ENCODE measurements at places on chromosomes 2 and 18. TPM values are rescaled to one million over a fixed set of nuclear protein-coding genes. Genes with fewer than 3 reads are reported as not detected.

Gene RAB11FIP5
- 6.3 TPM for polyA plus RNA-seq

Gene AQP4
- polyA plus RNA-seq = 2.8 TPM

Gene INHA
- polyA plus RNA-seq = 2.7 TPM

Gene FZD7
- polyA plus RNA-seq = 176 TPM

Gene DNAJC5G
- polyA plus RNA-seq = 0.83 TPM

Gene NRP2
- 32.0 TPM for polyA plus RNA-seq

Gene MMADHC
- polyA plus RNA-seq = 32.4 TPM

Gene PAX8
- 0.08 TPM for polyA plus RNA-seq

Gene EIPR1
- 56.4 TPM for polyA plus RNA-seq

Gene KLHL14
- polyA plus RNA-seq = 1.1 TPM

Gene ALLC
- not detected for polyA plus RNA-seq

Gene NGEF
- polyA plus RNA-seq = 2.7 TPM

Gene ALPG
- 3.2 TPM for polyA plus RNA-seq

Gene MALL
- 7.9 TPM for polyA plus RNA-seq

Gene MC4R
- 0.11 TPM for polyA plus RNA-seq

Gene DLX2
- polyA plus RNA-seq = 0.05 TPM

Gene PXDN
- polyA plus RNA-seq = 104 TPM

Gene CIB4
- polyA plus RNA-seq = not detected

Gene SERPINB11
- not detected for polyA plus RNA-seq

Gene GREB1L
- 1.6 TPM for polyA plus RNA-seq

Gene MROH2A
- polyA plus RNA-seq = not detected

Gene CREG2
- polyA plus RNA-seq = 2.0 TPM

Gene BMP10
- not detected for polyA plus RNA-seq

Gene CAVIN2
- polyA plus RNA-seq = 0.03 TPM

Gene C18orf54
- polyA plus RNA-seq = 6.7 TPM

Gene KRTCAP3
- 72.5 TPM for polyA plus RNA-seq

Gene SNORC
- 2.8 TPM for polyA plus RNA-seq

Gene GALNT5
- 0.02 TPM for polyA plus RNA-seq

Gene SERPINB7
- polyA plus RNA-seq = not detected

Gene SCYGR4
- not detected for polyA plus RNA-seq

Gene IL1B
- not detected for polyA plus RNA-seq

Gene AP1S3
- polyA plus RNA-seq = 3.9 TPM

Gene IFIH1
- 0.32 TPM for polyA plus RNA-seq

Gene FBLN7
- 0.88 TPM for polyA plus RNA-seq

Gene SPC25
- 21.0 TPM for polyA plus RNA-seq

Gene SP9
- 0.03 TPM for polyA plus RNA-seq

Gene ILKAP
- polyA plus RNA-seq = 29.4 TPM

Gene TSPYL6
- polyA plus RNA-seq = not detected

Gene TMEM200C
- 3.4 TPM for polyA plus RNA-seq

Gene ARL4C
- 7.0 TPM for polyA plus RNA-seq

Gene DUSP28
- 3.3 TPM for polyA plus RNA-seq

Gene CYP27A1
- polyA plus RNA-seq = 12.9 TPM

Gene C2orf15
- 3.0 TPM for polyA plus RNA-seq

Gene FOXI3
- polyA plus RNA-seq = 6.8 TPM

Gene LRRC30
- polyA plus RNA-seq = not detected

Gene LAMA3
- polyA plus RNA-seq = 0.76 TPM

Gene GPATCH11
- 0.38 TPM for polyA plus RNA-seq

Gene FER1L5
- polyA plus RNA-seq = 0.23 TPM

Gene MEP1B
- polyA plus RNA-seq = not detected

Gene ZNF396
- polyA plus RNA-seq = 0.44 TPM

Gene CCDC102B
- polyA plus RNA-seq = 1.1 TPM

Gene CHRNG
- 0.05 TPM for polyA plus RNA-seq

Gene ACKR3
- 22.3 TPM for polyA plus RNA-seq

Gene TBR1
- not detected for polyA plus RNA-seq

Gene AMER3
- polyA plus RNA-seq = 0.17 TPM

Gene SGPP2
- polyA plus RNA-seq = 0.29 TPM

Gene LMAN2L
- polyA plus RNA-seq = 11.1 TPM

Gene EPB41L5
- 12.5 TPM for polyA plus RNA-seq

Measured in H1 (cell line).